ENCODE measurements at places on chromosomes 13 and 19.

GRCh38 chr19:49468746-49469447, 5.1 kb upstream of the FLT3LG start:
- H3K36me3 ChIP-seq, result peaks cover 3% of the 10 kb centered on the region
- peak; percentile 85 for DNase-seq
- H3K27ac ChIP-seq, result peak overlapping the region; percentile 96
- H3K4me1 ChIP-seq, result peaks cover 23% of the 10 kb centered on the region
- no peaks in the 10 kb centered on the region for H3K27me3 ChIP-seq

GRCh38 chr19:3302755-3303154, 63.6 kb upstream of the NFIC start:
- no peak overlapping the region for H3K27ac ChIP-seq
- no peaks in the 10 kb centered on the region for H3K36me3 ChIP-seq
- H3K4me3 ChIP-seq, result no peak overlapping the region
- no peaks in the 10 kb centered on the region for H3K4me1 ChIP-seq
- DNase-seq, result no peak
- H3K27me3 ChIP-seq, result peaks cover under 1% of the 10 kb centered on the region

DNA sequence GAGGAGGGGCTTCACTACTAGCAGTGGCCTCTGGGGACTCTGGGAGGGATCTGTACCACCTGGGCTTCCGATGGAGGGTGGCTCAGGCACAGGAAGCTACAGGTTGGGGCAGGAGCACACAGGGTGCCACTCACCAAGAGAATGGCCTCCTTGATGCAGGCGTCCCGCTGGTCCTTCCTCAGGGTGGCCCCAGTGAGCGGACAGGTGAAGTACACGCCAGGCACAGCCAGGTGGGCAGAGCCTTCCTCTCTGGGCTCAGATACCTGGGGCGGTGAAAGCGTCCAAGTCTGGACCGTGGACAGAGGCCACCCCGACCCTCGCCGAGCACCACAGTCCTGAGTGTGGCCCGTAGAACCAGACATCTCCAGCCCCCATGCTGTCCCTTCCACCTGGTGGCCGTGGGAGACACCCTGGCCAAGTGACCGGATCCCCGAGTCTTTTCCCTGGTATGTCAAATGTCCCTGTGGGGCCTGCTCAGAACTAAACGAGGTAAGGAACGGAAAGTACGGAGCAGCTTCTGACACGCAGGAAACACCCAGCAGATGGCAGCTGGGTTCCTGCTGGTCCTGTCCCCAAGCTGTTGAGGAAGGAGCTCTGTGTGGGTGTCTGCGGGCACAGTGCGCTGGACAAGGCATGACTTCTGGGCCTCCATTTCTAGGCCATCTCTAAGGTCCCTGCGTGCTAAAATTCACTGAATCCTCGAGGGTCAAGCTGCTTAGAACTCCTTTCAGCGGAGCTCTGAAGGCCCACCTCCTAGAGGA, 5.2 kb downstream of the UBXN6 start:
- no peak overlapping the region for H3K27ac ChIP-seq
- no peaks in the 10 kb centered on the region for H3K36me3 ChIP-seq
- no peak overlapping the region for H3K4me3 ChIP-seq
- peaks cover 15% of the 10 kb centered on the region for H3K4me1 ChIP-seq
- DNase-seq, result no peak

DNA sequence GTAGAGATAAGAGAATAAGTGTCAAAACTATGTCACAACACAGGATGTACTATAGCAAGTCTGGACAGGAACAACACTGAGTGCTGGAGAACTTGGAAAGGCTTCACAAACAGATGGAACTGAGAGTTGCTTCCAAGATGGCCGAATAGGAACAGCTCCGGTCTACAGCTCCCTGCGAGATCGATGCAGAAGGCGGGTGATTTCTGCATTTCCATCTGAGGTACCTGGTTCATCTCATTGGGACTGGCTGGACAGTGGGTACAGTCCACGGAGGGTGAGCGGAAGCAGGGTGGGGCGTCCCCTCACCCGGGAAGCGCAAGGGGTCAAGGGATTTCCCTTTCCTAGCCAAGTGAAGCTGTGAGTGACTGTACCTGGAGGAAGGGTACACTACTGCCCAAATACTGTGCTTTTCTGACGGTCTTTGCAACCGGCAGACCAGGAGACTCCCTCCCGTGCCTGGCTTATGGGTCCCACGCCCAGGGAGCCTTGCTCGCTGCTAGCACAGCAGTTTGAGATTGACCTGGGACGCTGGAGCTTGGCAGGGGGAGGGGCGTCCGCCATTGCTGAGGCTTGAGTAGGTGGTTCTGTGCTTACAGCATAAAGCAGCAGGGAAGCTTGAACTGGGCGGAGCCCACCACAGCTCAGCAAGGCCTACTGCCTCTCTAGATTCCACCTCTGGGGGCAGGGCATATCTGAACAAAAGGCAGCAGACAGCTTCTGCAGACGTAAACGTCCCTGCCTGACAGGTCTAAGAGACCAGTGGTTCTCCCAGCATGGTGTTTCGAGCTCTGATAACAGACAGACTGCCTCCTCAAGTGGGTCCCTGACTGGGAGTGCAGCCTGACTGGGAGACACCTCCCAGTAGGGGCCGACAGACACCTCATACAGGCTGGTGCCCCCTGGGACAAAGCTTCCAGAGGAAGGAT, 46.0 kb downstream of the USP12 start:
- H3K27me3 ChIP-seq, result no peaks in the 10 kb centered on the region
- H3K36me3 ChIP-seq, result no peaks in the 10 kb centered on the region
- no peak overlapping the region for H3K27ac ChIP-seq
- no peak overlapping the region for H3K4me3 ChIP-seq
- DNase-seq, result no peak

DNA sequence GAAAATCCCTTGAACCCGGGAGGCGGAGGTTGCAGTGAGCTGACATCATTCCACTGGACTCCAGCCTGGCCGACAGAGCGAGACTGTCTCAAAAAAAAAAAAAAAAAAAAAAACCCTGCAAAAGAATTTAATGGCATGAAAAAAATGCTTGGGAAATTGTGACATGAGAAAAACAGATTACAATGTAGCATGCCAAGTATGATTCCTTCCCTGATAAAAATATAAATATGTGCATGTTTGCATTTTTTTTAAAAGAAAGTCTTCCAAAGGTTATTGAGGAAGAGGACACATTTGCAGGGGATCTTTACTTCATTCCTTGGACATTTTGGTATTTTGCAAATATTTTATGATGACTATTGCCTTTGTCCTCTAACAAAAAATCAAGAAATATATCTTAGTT, 14.5 kb upstream of the ZBTB32 start:
- H3K27me3 ChIP-seq, result peaks cover 6% of the 10 kb centered on the region
- no peak overlapping the region for H3K4me3 ChIP-seq
- DNase-seq, result no peak

GRCh38 chr19:16361254-16361653, 36.6 kb downstream of the KLF2 start:
- DNase-seq, result no peak
- no peaks in the 10 kb centered on the region for H3K27me3 ChIP-seq
- no peak overlapping the region for H3K27ac ChIP-seq
- H3K36me3 ChIP-seq, result no peaks in the 10 kb centered on the region
- peaks cover 63% of the 10 kb centered on the region for H3K4me1 ChIP-seq

DNA sequence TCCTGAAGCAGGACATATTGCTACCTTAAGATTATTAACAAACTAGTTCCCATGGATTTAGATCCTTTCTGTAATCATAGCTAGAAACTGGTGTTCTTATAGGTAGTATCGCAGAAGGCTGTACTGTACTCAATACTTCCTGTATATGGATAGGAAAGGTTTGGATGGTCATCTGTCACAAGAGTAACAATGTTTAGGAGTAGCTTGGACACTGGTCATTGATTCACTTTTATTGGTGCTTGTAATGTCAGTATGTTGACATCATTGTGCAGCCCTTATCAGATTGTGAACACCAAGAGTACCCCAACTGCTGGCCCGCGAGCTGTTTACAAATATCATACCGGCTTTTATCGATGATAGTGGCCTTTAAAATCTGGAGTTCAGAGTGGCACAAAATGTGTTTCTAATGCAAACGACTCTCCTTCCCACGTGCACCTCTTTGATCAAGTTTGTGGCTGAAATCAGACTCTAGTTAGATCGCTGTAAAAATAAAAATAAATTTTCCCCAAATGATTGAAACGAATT, 605 bp upstream of the CDK8 start:
- H3K27ac ChIP-seq, result peak overlapping the region; percentile 90
- H3K36me3 ChIP-seq, result peaks cover 3% of the 10 kb centered on the region
- peak overlapping the region; percentile 99 for H3K4me3 ChIP-seq
- no peaks in the 10 kb centered on the region for H3K27me3 ChIP-seq
- H3K4me1 ChIP-seq, result peaks cover 20% of the 10 kb centered on the region

GRCh38 chr13:102856557-102856956, 10.7 kb downstream of the ERCC5 start:
- peaks cover 37% of the 10 kb centered on the region for H3K4me1 ChIP-seq
- no peak overlapping the region for H3K4me3 ChIP-seq
- peak overlapping the region; percentile 72 for H3K27ac ChIP-seq
- H3K27me3 ChIP-seq, result no peaks in the 10 kb centered on the region
- peaks cover 20% of the 10 kb centered on the region for H3K36me3 ChIP-seq
- no peak for DNase-seq

DNA sequence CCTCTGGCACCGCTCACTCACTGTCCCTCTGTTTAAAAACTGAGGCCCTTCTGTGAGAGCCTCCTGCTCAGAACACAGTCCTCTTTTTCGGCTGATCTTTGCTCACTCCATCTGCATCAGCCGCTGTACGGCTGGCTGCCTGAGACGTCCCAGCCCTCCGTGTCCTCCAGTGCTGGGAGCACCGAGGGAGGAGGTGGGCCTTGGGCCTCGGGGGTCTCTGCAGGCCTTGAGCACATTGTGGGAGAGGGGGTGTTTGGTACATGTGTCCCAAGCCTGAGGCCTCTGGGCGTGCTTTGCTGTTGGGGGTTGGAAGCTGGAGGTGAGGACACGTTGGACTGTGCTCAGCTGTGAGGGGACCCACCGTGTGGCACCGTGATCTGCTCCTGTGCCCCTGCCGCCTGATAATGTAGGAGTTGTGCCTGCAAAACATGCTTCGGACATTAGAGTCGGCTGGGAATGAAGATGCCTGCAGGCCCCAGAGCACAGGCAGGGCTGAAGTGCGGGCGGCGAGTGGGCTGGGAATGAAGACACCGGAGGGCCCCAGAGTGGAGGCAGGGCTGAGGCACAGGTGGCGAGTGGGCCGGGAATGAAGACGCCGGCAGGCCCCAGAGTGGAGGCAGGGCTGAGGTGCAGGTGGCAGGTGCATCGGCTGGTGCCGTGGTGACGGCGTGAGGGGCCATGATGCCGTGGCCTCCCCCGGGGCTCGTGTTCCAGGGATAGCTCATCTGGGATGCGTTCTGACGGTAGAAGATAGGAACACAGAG, 30.6 kb downstream of the MCF2L start:
- no peak for DNase-seq
- no peaks in the 10 kb centered on the region for H3K27me3 ChIP-seq
- no peak overlapping the region for H3K4me3 ChIP-seq
- peaks cover 10% of the 10 kb centered on the region for H3K4me1 ChIP-seq

GRCh38 chr13:45700971-45701900, 884 bp upstream of the CBY2 start:
- H3K4me3 ChIP-seq, result no peak overlapping the region
- no peak for DNase-seq
- no peaks in the 10 kb centered on the region for H3K36me3 ChIP-seq
- H3K4me1 ChIP-seq, result peaks cover 6% of the 10 kb centered on the region
- peaks cover 16% of the 10 kb centered on the region for H3K27me3 ChIP-seq

- peak overlapping the region; percentile 96 for H3K4me3 ChIP-seq
- H3K27ac ChIP-seq, result peak overlapping the region; percentile 95
- peaks cover 29% of the 10 kb centered on the region for H3K4me1 ChIP-seq
- DNase-seq, result peak; percentile 33
- H3K36me3 ChIP-seq, result peaks cover 9% of the 10 kb centered on the region
Measured at GRCh38 chr19:2478278-2478755, 2.4 kb downstream of the GADD45B start.

GRCh38 chr19:53388904-53389303, 6.0 kb upstream of the ZNF765 start:
- no peak overlapping the region for H3K4me3 ChIP-seq
- H3K4me1 ChIP-seq, result no peaks in the 10 kb centered on the region
- no peaks in the 10 kb centered on the region for H3K27me3 ChIP-seq
- DNase-seq, result no peak

DNA sequence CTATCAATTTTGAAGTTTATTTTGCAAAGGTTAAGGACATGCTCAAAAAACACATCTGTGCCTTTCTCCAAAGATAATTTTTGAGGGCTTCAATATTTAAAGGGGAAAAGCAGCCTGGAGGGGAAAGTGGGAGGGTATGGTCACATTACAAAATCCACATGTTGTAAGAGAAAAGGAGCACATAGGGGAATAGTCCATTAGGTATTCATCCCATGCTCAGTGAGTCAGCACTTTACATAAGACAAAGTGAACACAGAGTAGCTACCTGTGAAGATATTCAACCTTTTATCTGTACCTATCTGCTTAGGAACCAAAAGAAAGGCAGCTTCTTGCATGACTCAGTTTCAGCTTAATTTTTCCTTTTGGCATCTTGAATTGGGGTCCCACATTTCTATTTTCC, 932.0 kb downstream of the SLITRK6 start:
- no peak overlapping the region for H3K4me3 ChIP-seq
- no peak for DNase-seq
- H3K4me1 ChIP-seq, result no peaks in the 10 kb centered on the region
- H3K36me3 ChIP-seq, result no peaks in the 10 kb centered on the region
- no peak overlapping the region for H3K27ac ChIP-seq

DNA sequence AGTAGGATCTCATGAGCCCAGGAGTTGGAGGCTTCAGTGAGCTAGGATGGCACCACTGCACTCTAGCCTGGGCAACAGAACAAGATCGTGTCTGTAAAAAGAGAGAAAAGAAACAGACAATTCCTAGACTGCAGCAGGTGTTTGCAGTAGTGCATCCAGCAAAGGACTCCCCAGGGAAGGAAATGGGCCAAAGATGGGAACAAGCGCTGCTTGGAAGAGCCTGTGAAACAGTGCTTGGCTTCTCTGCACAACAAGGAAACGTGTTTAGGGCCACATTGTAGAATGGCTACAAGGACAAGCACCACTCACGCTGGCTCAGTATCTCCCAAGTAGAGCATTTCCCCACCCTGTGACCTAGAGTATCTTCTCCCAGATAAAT, 35.5 kb upstream of the LDLR start:
- H3K4me3 ChIP-seq, result no peak overlapping the region
- H3K4me1 ChIP-seq, result peaks cover 25% of the 10 kb centered on the region
- no peaks in the 10 kb centered on the region for H3K27me3 ChIP-seq
- DNase-seq, result no peak

- no peak for DNase-seq
- no peak overlapping the region for H3K4me3 ChIP-seq
- peaks cover 51% of the 10 kb centered on the region for H3K4me1 ChIP-seq
- H3K36me3 ChIP-seq, result peaks cover 4% of the 10 kb centered on the region
Measured at GRCh38 chr13:51620165-51620983, 36.1 kb downstream of the WDFY2 start.

- no peak for DNase-seq
- H3K36me3 ChIP-seq, result no peaks in the 10 kb centered on the region
- no peak overlapping the region for H3K27ac ChIP-seq
Measured at GRCh38 chr13:59750860-59751259, 412.9 kb downstream of the DIAPH3 start.

GRCh38 chr13:69704311-69704710, 403.3 kb upstream of the ATXN8OS start:
- no peaks in the 10 kb centered on the region for H3K36me3 ChIP-seq
- H3K27me3 ChIP-seq, result no peaks in the 10 kb centered on the region
- H3K4me3 ChIP-seq, result no peak overlapping the region
- DNase-seq, result no peak
- no peak overlapping the region for H3K27ac ChIP-seq
- no peaks in the 10 kb centered on the region for H3K4me1 ChIP-seq

- no peak overlapping the region for H3K4me3 ChIP-seq
- no peak for DNase-seq
- no peaks in the 10 kb centered on the region for H3K27me3 ChIP-seq
- peak overlapping the region; percentile 88 for H3K27ac ChIP-seq
- H3K36me3 ChIP-seq, result peaks cover 7% of the 10 kb centered on the region
Measured at GRCh38 chr19:10803252-10803651, 32.8 kb downstream of the TMED1 start.
